ENCODE measurements at places on chromosomes 5 and 9.

- no peak for DNase-seq
Measured at GRCh38 chr9:81671880-81672280, 17.5 kb downstream of the TLE1 start.

DNA sequence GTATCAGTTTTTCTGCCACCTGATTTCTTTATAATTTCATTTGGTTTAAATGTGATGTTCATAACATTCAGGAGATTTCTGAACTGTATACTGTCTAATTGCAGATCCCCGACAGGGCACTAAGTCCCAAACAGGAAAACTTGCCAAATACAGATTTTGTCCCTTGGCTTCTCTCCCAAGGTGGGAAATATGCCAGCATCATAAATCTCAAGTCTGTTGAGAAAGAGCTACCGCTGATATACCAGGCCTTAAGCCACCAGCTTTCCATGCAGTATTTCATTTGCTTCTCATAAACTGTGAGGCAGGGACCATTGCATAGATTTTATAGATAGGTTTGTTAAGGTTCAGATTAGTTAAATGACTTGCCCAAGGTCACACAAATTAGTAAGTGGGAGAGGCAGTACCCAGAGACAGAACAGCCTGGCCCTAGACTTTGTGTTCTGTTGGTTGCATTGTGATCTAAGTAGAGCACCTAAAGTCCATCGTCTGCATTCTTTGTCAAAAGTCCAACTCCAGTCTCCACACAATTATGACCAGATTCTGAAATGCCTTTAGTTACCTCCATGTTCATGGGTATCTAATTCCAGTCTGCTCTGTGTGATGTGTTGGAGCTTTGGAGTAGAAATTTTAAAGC is 16.2 kb downstream of the GPR21 start:
- no peak for DNase-seq

GRCh38 chr9:36165826-36166167 is 3.4 kb upstream of the CCIN start:
- DNase-seq: no peak

- DNase-seq: no peak
Measured at GRCh38 chr5:180898621-180899246, at the start of gene BTNL8. TSS of gene BTNL8 (plus strand) at chr5:180899159. CDS start at chr5:180899311, 152 bp downstream.

- DNase-seq: no peak
Measured at GRCh38 chr9:134363450-134363849, 37.2 kb downstream of the RXRA start.

DNA sequence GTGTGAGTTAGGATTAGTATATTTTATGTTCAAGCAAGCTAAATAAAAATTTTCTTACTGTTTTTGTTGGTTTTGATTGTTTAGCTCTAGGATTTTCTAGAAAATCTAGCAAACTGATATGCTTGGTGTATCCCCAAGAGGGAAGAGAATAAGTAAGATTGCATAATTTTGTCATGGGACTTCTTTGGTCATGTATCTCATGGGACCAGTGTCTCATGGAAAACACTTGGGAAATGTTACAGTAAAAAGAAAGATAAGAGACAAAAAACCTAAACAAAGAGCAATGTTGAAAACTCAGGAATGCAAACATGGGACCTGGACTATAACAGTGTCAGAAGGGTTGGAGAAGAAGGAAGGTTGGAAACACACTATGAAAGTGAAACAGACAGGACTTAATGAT is 119.4 kb downstream of the TLR4 start:
- no peak for DNase-seq

DNA sequence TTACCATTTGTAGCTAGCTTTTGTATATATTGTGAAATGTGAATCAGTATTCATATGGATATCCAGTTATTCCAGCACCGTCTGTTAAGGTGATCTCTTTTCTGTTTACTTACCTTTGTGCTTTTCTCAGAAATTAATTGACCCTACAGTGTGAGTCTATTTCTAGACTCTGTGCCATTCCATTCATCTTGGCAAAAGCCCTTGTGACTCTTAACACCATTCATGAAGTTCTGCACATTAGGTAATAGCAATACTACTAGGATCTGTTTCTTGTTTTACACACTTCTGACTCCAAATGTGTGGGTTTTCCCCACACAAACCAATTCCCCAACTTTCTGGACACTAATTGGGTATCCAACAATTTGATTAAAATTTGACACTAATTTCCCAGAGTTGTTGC is 40.4 kb downstream of the SLC12A2 start:
- DNase-seq: no peak

GRCh38 chr5:56569566-56569965 is 245.8 kb upstream of the MAP3K1 start:
- no peak for DNase-seq

- DNase-seq: no peak
Measured at GRCh38 chr5:122789461-122790171, 14.7 kb downstream of the SNX2 start.

- no peak for DNase-seq
Measured at GRCh38 chr9:109369285-109369684, 48.4 kb upstream of the EPB41L4B start.

- DNase-seq: no peak
Measured at GRCh38 chr9:87464992-87465378, 32.7 kb upstream of the DAPK1 start.

DNA sequence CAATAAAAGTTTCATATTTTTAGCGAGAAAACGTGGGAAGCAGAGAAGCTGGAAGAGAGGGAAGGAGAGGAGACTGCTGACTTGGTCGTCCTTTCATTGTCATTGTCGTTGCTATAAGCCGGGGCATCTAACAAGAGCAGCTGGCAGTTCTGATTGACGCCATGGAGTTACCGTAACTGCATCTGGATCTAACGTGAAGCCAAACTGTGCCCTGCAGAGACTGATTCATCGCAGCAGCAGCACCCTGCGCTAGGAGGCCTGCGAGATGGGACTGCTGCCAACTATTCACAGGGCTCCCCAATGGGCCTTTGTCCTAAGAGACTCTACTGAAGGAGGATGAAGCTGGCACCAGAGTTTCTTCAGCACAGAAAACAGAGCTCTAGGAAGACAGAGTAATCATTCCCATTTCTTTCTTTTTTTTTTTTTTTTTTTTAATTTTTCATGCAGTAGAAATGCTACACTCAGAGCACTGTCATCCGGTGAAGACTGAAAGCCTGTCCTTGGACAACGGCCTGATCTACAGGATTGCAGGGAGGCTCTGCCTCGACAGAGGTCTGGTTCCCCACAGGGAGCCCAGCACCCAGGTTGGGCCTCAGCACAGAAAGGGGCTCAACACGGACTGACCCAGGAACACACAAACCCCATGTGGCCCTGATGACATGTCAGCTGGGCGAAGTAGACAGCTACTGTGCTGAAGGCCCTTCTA is 47.8 kb downstream of the RETREG1 start:
- DNase-seq: no peak

GRCh38 chr5:580436-580835 is 31.7 kb upstream of the CEP72 start:
- no peak for DNase-seq

- no peak for DNase-seq
Measured at GRCh38 chr5:52743970-52744369, 43.7 kb upstream of the ITGA1 start.

GRCh38 chr9:121909111-121909510 is 184.0 kb downstream of the TTLL11 start:
- DNase-seq: no peak

DNA sequence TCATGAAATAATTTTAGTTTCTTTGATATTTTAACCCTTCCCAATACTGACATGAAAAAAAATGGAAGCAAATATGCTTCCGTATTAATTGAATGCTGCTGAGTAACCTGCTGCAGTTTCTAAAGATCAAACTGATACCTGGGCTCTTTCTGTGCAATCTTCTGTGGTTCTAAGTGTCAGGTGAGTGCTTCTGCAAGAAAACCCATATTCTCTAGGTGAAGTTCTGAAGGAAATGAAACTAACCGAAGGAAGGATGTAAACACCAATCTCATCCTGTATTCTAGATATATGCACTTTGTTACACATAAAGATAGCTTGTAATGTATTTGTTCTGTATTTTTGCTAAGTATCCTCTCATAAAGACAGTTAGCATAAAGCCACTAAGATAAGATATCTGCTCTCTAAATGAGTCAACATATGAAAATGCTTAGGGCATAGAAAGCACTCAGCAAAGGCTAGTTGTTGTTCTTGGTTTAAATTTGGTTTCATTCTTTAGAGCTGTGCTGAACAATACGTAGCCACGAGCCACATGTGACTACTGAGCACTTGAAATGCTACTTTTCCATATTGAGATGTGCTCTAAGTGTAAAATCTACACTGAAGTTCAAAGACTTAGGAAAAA is 52.0 kb downstream of the ITGA2 start:
- DNase-seq: no peak

GRCh38 chr5:170114271-170114670 is 8.6 kb downstream of the FOXI1 start:
- DNase-seq: no peak

DNA sequence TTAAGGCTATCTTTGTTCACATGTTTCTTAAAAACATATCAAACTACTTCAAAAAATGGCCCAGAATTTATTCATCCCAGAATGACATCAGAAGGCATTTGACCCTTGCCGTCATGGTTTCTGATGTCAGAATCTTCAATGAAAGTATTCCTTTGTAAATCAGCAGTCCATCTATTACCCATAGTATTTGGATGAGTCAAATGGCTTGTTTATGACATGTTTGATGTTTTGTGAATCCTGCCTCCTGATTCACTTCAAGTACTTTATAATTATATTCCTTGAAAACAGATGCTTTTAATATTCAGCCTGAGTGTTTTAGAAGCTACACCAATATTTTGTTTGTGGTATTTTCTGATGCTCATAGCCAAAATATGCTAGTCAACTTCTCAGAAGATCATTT is 200.8 kb upstream of the MEF2C start:
- no peak for DNase-seq

DNA sequence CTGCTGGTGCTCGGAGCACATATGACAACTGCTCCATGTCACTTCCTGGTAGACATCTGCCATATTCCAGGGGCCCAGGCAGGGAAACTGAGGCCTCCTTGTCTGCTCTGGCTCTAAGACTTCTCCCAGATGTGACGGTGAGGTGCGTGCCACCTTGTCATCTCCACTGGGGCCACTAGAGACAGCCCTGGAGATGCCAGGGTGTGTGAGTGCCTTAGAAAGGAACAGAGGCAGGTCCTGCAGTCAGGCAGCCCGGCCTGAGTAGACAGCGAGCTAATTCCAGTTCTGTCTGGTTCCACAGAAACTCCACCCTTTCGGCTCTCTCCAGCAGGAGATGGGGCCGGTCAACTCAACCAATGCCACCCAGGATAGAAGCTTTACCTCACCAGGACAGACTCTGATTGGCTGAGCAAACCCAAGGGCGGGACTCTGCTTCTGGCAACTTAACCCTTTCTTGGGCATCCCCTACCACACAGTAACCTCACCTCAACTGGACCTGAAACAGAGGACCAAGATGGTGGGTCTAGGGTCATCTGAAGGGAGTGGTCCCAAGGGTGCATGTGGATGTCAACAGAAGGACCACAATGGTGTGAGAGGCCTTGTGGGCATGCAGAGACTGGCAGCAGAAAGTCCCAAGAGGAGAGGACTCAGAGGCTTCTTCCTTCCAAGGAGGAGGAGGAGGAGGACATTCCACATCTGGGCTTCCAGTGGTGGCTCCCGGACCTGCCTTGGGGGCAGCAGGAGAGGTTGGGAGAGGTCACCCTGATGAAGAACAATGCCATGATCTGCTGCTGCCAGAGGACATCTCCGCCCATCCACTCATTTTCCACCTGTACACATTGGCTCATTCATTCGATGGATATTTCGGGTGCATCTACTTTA is 77.7 kb downstream of the RGS3 start:
- no peak for DNase-seq

DNA sequence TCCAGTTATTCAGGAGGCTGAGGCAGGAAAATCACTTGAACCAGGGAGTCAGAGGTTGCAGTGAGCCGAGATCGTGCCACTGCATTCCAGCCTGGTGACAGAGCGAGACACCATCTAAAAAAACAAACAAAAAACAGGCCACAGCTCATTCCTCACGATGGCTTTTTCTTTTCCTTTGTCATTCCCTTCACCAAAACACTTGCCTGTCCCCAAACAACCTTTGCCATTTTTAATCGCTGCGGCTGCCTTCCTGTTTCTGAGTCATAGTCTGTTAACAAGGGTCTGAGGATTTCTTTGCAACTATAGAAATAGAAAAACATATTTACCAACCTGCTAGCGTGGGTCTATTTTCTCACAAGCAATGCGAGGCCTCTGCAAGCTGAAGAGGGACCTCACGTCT is 123.0 kb upstream of the FSTL4 start:
- no peak for DNase-seq

GRCh38 chr9:96044401-96044800 is 168.9 kb downstream of the ERCC6L2 start:
- DNase-seq: no peak

GRCh38 chr5:114305402-114306207 is 56.3 kb upstream of the KCNN2 start:
- peak; percentile 6 for DNase-seq

GRCh38 chr5:167889276-167889675 is 402.2 kb upstream of the WWC1 start:
- DNase-seq: no peak

DNA sequence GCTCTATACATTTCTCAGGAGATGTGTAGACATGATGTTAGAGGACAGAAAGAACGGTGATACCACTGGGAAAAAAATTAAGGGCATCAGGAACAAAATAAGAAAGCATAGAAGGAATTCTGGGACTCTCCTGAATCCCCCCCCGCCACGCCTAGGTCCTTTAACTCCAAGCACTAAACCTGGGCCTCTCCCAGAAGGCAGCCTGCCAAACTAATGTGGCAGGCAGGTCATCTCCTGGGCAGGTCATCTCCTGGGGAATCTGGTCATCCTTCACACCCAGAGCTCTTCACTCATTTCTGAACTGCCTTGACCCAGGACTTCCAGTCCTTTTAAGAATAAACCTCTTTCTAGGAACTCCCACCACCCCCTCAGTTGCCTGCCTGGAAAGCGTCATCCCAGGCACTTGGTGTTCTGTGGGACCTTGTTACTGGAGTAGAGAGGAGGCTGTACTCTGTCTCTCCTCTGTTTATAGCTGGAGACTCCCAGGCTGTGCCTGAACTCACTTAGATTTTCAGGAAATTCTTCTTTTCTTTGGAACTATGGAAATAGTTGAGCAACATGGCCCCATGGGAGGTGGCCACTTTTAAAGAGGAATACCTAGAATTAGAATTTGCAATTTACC is 24.1 kb downstream of the PSAT1 start:
- DNase-seq: no peak

- no peak for DNase-seq
Measured at GRCh38 chr9:131226226-131226625, 50.1 kb downstream of the FAM78A start.

DNA sequence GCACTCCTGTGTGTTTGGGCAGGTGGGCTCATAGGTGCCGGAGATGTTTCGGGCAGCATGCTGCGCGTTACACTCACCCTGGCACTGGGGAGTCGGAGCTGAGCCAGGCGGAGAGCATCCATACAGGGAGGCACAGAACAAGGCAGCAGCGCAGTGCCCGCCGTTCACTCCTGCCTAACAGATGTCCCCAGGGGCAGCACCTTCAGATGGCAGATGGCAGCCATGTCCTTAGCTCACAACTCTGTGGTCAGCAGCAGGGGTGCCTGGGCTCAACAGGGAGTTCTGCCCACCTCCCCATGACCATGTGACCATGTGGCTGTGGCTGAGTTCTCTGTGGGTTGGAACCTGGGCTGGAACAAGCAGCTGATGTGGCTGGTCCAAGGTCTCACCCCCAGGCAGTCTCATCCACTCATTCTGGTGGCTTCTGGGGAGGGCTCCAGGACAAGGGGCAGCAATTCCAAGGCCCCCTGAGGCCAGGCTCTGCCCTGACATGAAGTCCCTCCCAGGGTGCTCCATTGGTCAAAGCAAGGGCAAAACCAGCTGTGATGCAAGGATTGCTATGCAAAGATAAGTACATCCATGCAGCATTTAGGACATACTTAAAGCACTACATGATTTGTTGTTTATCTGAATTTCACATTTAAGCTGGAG is 64.2 kb downstream of the MRPL36 start:
- no peak for DNase-seq

GRCh38 chr5:149358294-149358651 is 427 bp downstream of the PCYOX1L start:
- peak; percentile 18 for DNase-seq

Data from endothelial cell (in vitro differentiated cells).